ENCODE measurements at places on chromosomes 5 and 9. TPM values are rescaled to one million over a fixed set of nuclear protein-coding genes. Genes with fewer than 3 reads are reported as not detected.

GRCh38 chr5:5164163-5164562 is 24.0 kb downstream of the ADAMTS16 start:
- H3K27ac ChIP-seq, result no peak overlapping the region
- H3K36me3 ChIP-seq, result no peaks in the 10 kb centered on the region
- H3K27me3 ChIP-seq, result no peaks in the 10 kb centered on the region
- H3K4me1 ChIP-seq, result no peaks in the 10 kb centered on the region
- no peak for DNase-seq
- no peak overlapping the region for H3K4me3 ChIP-seq

GRCh38 chr9:85716031-85716877 is 25.5 kb downstream of the AGTPBP1 start:
- H3K27ac ChIP-seq, result no peak overlapping the region
- H3K36me3 ChIP-seq, result peaks cover 22% of the 10 kb centered on the region
- H3K4me3 ChIP-seq, result no peak overlapping the region

Gene PCDHGA3
- 0.14 TPM for total RNA-seq

GRCh38 chr9:105193560-105193959 is 50.9 kb upstream of the SLC44A1 start:
- no peak for DNase-seq
- no peak overlapping the region for H3K27ac ChIP-seq
- no peaks in the 10 kb centered on the region for H3K36me3 ChIP-seq

Gene NR6A1
- total RNA-seq, result 0.11 TPM

GRCh38 chr9:107989099-107989498 is 499.5 kb upstream of the KLF4 start:
- H3K27ac ChIP-seq, result no peak overlapping the region
- H3K36me3 ChIP-seq, result no peaks in the 10 kb centered on the region
- no peak for DNase-seq
- H3K4me1 ChIP-seq, result no peaks in the 10 kb centered on the region

DNA sequence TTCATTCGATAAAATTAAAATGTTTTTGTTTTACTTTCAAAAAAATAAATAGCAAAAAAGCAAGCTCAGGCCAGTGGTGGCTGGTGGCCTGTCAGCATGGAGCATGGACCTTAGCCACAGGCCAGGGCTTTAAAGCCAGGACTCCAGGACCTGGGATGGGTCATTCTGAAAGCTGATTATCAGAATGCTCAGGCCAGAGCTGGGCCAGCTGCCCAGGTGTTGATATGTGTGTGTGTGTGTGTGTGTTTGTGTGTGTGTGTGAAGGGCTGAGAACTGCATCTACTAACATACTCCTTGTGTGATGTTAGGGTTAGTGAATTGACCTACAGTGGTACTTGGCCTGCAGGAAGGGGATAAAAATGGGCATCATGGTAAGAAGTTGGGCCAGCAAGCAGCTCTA is 21.5 kb downstream of the PALM2AKAP2 start:
- no peak overlapping the region for H3K4me3 ChIP-seq
- DNase-seq, result no peak
- no peaks in the 10 kb centered on the region for H3K4me1 ChIP-seq
- no peak overlapping the region for H3K27ac ChIP-seq
- H3K36me3 ChIP-seq, result no peaks in the 10 kb centered on the region

GRCh38 chr5:17184588-17184987 is 32.8 kb upstream of the BASP1 start:
- no peaks in the 10 kb centered on the region for H3K27me3 ChIP-seq
- no peak overlapping the region for H3K4me3 ChIP-seq
- no peaks in the 10 kb centered on the region for H3K4me1 ChIP-seq
- no peaks in the 10 kb centered on the region for H3K36me3 ChIP-seq
- no peak overlapping the region for H3K27ac ChIP-seq
- DNase-seq, result no peak

Gene PCDHGB6
- total RNA-seq, result 0.11 TPM

DNA sequence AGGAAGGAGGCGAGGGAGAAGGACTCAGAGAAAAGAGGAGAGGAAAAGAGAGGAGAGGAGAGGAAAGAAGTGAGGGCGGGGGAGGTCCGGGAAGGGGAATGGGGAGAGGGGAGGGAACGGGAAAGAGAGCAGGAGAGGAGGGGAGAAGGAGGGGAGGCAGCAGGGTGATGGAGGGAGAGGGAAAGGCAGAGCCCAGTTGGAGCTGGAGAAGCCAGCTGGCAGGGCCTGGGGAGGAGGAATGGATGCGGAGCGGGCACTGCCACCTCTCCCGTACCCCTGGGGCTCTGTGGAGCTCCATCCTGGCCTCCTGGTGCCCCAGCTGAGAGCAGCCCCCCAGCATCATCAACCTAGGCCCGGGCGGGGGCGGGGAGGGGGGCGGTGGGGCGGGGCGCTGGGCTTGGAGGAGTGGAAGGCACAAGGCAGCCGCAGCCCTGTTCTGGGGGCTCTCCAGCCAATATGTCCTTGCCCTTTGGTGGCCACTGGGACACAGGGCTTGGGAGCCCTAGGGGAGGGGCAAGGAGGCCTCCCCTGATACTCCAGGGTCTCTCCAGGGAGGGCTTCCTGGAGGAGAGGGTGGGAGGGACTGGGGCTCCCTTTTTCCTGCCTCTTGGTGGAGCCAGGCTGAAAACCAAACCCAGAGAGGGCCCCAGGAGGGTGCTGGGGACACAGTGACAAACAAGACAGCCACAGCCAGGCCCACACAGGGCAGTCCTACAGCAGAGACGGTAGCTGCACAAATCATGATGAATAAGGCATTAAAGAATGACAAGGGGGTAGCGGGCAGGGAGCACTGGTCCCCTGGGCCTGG is 123.7 kb downstream of the C9orf50 start:
- peaks cover 8% of the 10 kb centered on the region for H3K36me3 ChIP-seq
- H3K27ac ChIP-seq, result peak overlapping the region; percentile 76
- peak overlapping the region; percentile 76 for H3K4me3 ChIP-seq

DNA sequence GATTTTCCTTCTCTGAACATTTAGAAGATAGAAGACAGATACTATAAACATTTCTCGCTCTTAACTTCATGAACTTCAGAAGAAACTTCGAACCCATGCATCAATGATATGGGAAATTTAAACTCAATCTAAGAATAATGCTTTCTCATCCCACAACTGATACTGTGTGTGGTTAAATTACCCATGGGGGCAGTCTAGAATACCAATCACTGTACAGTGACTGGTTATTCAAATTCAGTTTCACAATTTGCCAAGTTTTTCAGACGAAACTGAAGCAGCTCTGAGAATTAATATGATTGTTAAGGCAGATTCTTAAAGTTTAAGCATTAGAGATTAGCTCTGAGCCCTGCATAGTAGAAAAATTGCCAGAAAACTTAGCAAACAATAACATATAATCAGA is 431.0 kb downstream of the SH3GL2 start:
- H3K4me3 ChIP-seq, result no peak overlapping the region
- no peak overlapping the region for H3K27ac ChIP-seq
- no peaks in the 10 kb centered on the region for H3K27me3 ChIP-seq

Gene SLC2A6
- 7.1 TPM for total RNA-seq

DNA sequence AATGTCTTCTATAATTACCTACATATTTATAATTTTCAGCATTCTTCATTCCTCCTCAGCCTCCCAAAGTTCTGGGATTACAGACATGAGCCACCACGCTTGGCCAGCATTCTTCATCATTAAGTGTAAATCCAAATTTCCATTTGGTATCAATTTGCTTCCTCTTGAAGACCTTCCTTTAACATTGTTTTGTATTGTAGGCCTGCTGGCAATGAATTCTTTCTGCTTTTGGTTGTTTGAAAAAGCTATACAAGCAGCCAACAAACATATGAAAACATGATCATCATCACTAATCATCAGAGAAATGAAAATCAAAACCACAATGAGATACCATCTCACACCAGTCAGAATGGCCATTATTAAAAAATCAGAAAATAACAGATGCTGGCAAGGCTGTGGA is 56.4 kb downstream of the GCNT4 start:
- H3K27ac ChIP-seq, result no peak overlapping the region

DNA sequence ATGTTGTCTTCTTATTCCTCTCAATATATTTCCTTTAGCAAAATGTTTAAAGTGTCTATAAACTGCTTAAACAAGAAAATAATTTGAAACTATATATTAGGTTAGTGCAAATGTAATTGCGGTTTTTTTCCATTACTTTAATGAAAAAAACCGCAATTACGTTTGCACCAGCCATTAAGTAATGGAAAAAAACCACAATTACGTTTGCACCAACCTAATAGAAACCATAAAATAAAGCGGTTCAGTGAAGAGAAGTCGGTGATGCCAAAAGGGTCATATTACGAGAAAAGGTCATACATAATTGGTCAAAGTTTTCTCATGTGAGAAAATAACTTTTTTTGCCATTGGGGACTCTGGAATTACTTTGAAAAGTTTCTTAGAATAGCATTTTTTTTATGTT is 385.6 kb upstream of the ST8SIA4 start:
- no peaks in the 10 kb centered on the region for H3K27me3 ChIP-seq
- H3K27ac ChIP-seq, result no peak overlapping the region
- H3K4me3 ChIP-seq, result no peak overlapping the region
- no peak for DNase-seq

DNA sequence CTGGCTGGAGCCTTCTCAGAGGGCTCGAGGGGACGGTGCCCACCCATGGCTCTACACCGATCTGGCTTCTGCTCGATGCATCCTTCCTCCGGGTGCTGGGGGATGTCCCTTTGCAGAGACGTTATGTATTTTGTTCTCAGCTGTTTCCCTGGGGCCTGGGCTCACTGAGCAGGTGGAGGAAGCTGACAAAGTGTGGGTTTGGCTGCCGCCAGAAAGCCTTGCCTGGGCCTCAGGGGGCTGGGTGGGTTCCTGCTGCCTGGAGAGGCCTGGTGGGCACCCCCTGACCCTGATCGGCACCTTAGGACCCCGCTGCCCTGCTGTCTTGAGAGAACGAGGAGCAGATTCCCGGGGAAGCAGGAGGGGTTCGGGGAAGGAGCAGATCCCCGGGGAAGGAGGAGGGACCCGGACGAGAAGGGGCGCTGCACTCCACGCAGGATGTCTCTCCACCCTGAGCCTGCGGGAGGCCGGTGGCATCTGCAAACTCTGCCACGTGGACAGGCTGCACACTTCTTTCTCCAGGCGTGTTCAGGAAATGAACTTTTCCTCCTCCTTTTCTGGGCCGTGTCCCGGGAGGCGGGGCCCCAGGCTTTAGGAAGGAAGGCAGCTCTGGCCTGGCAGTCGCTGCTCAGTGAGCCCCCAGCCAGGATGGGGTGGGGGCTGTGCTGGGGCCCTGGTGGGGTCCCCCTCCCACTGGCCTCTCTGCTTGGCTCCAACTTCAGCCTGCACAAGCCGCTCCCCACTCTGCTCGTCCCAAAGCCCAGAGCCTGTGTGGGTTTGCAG is 148.9 kb downstream of the RXRA start:
- no peak overlapping the region for H3K4me3 ChIP-seq
- no peaks in the 10 kb centered on the region for H3K27me3 ChIP-seq
- peak; percentile 48 for DNase-seq
- no peaks in the 10 kb centered on the region for H3K36me3 ChIP-seq
- H3K4me1 ChIP-seq, result peaks cover 2% of the 10 kb centered on the region
- H3K27ac ChIP-seq, result peak overlapping the region; percentile 88

GRCh38 chr9:111993319-111993718 is 96.7 kb downstream of the UGCG start:
- H3K4me3 ChIP-seq, result no peak overlapping the region
- H3K27ac ChIP-seq, result peak overlapping the region; percentile 46
- DNase-seq, result no peak
- peaks cover 25% of the 10 kb centered on the region for H3K4me1 ChIP-seq
- H3K36me3 ChIP-seq, result peaks cover 6% of the 10 kb centered on the region

- no peak for DNase-seq
- no peak overlapping the region for H3K27ac ChIP-seq
- no peaks in the 10 kb centered on the region for H3K36me3 ChIP-seq
- peaks cover 22% of the 10 kb centered on the region for H3K27me3 ChIP-seq
Observed at GRCh38 chr5:136200130-136200529, 7.2 kb upstream of the SMIM32 start.

- no peak for DNase-seq
- H3K4me1 ChIP-seq, result peaks cover 26% of the 10 kb centered on the region
- no peak overlapping the region for H3K4me3 ChIP-seq
- H3K27me3 ChIP-seq, result no peaks in the 10 kb centered on the region
Observed at GRCh38 chr9:131591845-131592208, 46.5 kb downstream of the PRRT1B start.

Gene PCDHB6
- not detected for total RNA-seq

Gene MCC
- total RNA-seq, result 3.8 TPM

DNA sequence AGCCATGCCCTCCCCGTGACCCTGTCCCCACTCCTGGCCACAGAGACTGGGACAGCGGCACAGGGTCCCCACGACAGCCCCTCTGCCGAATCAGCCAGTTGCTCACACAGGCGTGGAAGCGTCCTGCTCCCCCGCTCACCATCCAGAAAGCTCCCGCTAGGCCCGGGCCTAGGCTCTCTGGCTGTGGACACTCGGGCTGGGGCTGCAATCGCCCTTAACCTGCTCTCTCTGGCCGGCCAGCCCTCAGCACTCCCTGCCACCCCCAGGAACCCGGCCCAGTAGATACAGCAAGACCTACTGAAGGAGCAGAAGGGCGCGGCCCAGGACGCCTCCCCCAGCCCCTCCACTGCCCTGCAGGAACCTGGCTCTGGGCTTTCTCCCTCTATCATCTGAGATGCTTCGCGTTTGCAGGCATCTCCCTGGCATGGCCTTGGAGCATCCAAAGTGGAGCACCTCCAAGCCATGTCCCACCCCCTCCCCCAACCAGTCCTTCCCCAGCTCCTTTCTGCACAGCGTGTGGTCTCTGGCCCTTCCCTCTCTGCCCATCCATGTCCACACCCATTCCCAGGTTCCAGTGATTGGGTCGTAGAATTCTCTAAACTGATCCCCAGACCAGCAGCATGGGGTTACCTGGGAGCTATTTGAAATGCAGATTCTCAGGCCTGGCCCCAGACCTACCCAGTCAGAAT is 113.7 kb upstream of the LMX1B start:
- no peak overlapping the region for H3K4me3 ChIP-seq
- peaks cover 2% of the 10 kb centered on the region for H3K27me3 ChIP-seq
- peaks cover 7% of the 10 kb centered on the region for H3K4me1 ChIP-seq
- no peak overlapping the region for H3K27ac ChIP-seq
- no peak for DNase-seq
- no peaks in the 10 kb centered on the region for H3K36me3 ChIP-seq
